ENCODE measurements at places on chromosomes 5 and 9.

- no peak for DNase-seq
Measured at GRCh38 chr5:87099968-87100367, 167.7 kb upstream of the RASA1 start.

- DNase-seq: no peak
Measured at GRCh38 chr5:180644129-180644824, 5.1 kb downstream of the FLT4 start.

DNA sequence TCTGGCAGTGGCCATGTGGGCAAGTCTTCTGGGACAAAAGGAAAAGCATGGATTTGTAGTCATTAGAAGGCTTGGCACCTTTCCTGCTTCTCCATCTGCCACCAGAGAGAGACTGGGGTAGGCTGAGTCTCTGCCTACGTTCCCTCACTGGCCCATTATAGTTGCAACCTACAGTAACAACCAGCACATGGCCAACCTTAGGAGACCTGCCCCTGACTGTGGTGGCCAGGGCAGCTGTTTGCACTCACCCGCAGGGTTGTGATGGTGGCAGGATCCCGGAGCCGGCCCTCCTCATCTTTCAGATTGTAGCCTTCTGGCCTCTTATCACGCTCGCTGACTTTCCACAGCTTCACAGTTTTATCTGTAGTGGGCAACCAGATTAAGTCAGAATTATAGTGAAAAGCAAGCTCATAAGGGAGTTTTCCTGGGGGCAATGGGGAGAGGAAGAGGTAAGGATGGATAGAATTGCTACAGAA, 174.9 kb upstream of the GPR151 start:
- DNase-seq: no peak

- DNase-seq: no peak
Measured at GRCh38 chr5:106258591-106259125, 1412.1 kb downstream of the EFNA5 start.
